ENCODE measurements at places on chromosomes 2 and 18. TPM values are rescaled to one million over a fixed set of nuclear protein-coding genes. Genes with fewer than 3 reads are reported as not detected.

GRCh38 chr2:130186391-130186790, 4.3 kb downstream of the MZT2B start:
- DNase-seq: peak; percentile 13

DNA sequence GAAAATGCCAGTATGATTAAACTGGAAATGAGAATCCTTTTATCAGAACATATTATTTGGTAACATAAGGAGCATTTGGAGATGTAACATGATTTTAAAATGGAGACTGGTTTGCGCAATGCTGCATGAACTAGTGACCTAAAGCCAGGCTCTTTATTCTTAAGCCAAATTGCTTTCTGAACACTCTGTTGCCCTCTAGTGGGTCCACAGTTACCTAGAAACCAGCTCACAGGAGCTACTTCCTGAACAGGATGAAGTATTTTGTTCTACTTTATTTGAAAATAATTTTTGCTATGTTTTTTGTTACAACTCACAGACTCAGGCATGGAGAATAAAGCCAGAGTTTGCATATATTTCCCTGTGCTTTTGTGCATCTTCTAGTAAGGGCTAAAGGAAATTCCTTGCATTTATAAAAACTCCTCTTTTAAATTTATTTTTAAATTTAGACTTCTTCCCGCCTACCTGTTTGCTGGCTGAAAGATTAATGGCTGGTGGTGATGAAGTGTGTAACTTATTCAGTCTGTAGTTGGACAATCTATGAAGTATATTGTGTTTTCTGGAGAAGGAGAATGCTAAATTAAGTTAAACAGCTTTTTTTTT, 146.7 kb downstream of the PARD3B start:
- DNase-seq: peak; percentile 91

DNA sequence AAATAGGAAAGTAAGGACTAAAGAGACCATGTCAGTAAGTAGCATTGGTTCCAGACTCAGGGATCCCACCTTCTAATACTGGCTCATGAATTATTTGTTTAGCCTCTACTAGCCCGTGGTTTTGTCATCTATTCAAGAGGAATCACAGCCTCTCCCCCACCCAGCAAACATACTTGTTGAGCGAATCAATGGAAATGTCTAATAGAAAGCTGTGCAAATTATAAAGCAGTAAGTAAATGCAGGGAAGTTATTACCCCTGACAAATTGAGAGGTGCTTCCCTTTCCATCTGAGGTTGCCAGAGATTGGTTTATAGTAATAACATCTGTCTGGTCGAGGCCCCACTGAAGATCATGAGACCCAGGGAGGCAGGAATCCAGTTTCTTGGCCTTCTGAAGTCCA, 219.3 kb upstream of the OSR1 start:
- DNase-seq: peak; percentile 69

DNA sequence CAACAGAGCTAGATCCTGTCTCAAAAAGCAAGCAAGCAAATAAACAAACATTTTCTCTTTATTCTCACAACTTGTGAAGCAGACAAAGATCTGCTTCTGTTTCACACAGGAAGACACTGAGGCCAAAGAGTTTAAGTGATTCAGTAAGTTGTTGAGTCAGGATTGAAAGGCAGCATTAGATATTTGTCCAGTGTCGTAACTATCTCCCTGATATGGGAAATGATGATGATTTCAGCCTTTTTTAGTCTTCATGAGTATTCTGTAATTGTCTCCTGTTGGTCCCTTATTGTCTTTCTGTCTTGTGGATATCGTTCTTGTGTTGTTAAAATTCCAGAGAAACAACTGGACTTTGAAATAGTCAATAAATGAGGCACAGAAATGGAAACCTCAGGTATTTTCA, 59.6 kb downstream of the GATA6 start:
- peak; percentile 86 for DNase-seq

GRCh38 chr2:64013053-64013452, 6.2 kb downstream of the VPS54 start:
- DNase-seq: no peak

GRCh38 chr2:185279999-185280398, 458.6 kb upstream of the FSIP2 start:
- peak; percentile 33 for DNase-seq

GRCh38 chr2:180412219-180412618, 405.1 kb upstream of the CWC22 start:
- DNase-seq: no peak

DNA sequence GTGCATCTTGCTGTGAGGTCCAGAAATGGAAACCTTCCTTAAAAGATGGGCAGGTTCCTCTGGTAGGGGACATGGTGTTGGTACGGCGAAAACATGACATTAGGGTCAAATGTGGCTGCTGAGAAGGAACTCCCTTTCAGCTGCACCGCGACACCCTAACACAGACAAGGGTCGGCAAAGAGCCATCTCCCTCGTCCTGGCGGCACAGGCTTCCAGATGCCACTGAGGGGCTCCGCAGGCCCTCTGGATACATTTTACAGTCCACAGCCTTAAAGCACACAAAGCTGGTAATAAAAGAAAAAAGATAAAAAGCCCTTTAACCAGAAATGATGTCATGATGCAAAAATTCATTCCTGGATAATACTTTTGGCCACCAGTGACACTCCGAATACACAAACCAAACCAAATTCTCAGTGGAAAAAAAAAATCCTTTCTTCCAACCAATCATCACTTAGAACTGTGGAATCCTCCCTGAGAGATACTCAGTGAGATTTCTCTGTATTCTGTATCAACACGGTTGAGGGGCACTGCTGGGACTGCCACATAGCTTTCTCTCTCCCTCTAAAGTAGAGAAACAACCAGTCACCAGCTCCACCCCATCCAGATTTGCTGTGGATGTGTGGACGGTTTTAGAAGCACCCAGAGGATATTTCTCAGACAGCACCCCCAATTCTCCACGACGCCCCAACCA, 174.8 kb downstream of the HDAC4 start:
- peak; percentile 80 for DNase-seq

DNA sequence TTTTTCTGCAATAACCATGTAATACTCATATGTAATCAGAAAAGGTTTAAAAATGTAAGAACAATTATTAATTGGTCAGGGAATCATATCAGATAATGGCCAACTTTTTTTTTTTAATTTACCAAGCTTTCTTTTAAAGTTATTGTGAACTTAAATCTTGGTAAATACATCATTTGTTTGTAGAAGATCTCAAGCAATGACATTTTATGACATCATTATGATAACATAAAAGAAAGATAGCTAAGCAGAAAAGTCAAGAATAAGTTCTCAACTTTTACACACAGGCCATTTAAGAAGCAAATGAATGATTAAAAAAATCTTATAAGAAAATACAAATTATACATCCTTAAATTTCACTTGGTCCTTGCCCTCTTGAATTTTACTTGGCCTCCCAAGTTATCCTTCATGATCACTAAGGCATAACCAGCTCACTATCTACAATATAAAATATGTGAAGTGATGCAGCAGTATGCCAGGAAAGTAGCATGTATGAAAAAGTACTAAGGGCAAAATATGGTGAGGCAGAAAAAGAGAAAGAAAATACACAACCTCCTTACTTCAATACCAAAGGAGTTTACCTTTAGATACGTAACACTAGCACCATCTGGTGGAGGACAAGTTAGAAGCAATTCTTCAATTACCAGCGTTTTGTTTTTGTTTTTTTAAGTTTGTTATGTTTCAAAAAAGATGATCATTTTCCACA, 116.6 kb downstream of the SRBD1 start:
- peak; percentile 81 for DNase-seq

- DNase-seq: no peak
Measured at GRCh38 chr2:100242476-100242875, 79.8 kb downstream of the LONRF2 start.

DNA sequence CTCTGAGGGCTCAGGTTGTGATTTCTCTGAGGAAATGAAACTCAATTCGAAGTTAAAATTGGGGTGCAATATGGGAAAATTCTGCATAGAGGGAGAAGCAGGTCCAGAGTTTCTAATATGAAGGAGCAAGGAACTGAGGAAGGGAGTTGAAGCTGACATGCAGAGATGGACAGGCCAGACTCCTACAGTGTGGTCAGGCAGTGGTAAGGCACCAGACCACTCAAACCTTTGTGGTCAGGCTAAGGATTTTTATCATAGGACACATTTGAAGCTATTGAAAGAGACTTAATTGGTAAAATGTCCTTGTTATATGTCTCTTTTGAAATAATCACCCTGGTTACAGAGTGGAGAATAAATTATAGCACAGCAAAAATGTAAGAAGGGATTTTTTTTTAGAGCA, 1074.8 kb upstream of the CDH2 start:
- no peak for DNase-seq

GRCh38 chr2:234963773-234964615, 12.2 kb downstream of the SH3BP4 start:
- DNase-seq: peak; percentile 84

DNA sequence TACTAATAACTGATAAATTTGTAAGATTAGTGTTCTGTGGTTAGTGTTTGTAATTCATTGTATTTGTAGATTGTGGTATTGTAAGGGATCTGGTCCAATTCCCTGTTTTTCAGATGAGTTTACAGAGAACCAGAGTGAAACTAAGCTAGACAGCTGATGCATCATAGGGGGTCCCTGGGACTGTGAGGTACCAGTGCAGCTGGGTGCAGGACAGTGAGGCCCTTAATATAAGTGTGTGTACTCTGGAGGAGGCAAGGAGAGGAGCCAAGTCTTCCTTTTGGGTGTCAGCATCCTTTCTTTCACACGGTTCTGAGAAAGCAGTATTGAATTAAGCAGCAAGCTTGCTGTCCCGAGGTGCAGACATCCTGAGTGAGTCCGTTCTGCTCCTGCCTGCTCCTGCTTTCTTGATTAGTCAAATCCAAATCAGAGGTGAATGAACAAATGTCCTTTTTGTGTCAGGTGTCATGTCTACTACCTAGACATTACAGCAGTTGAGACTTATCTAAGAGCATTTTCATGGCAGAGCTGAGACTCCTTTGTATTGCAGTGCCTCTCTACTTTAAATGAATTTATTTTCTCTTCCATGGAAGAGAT, 194.9 kb downstream of the MCFD2 start:
- DNase-seq: peak; percentile 52

DNA sequence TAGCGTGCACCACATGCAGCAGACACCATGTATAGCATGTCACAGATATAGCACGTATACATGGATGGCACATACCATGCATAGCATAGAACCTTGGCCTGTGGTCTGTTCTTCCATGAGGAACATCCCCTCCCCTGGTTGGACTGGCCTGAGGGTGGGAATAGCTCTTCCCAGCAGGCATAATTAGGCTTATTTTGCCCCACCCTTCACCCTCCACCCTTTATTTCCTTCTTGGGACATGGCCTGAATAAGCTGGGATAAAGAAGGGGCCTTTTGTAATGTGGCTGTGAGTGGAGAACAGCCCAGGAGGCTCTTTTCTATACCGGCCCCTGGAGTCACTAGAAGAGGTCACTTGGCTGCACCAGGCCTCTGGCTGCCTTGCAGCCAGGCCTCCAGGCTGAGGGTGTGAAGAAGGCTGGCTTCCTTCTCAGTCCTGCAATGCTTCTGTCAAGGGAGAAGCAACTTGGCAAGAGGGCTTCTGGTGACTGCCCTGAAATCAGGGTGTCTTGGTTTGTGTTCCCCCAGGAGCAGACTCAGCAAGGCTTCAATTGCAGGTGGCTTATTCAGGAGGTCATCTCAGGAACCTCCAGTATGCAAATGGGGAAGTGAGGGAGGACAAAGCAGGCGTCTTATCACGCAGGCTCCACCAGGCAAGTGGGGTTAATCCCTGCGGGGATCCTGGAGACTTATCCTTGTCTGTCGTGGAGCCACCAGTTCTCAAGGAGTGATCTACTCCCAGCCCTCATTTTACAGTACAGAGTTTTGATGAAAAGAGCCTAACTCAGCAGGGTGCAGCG, 68.2 kb downstream of the HS6ST1 start:
- DNase-seq: no peak

GRCh38 chr2:120091436-120091835, 78.6 kb downstream of the EPB41L5 start:
- no peak for DNase-seq

- peak; percentile 38 for DNase-seq
Measured at GRCh38 chr2:21317131-21317530, 193.4 kb downstream of the TDRD15 start.

- no peak for DNase-seq
Measured at GRCh38 chr18:52499016-52499415, 159.0 kb downstream of the DCC start.

- DNase-seq: peak; percentile 54
Measured at GRCh38 chr2:8216397-8216796, 465.5 kb upstream of the ID2 start.

- peak; percentile 15 for DNase-seq
Measured at GRCh38 chr2:182907081-182907830, 40.8 kb upstream of the FRZB start.

DNA sequence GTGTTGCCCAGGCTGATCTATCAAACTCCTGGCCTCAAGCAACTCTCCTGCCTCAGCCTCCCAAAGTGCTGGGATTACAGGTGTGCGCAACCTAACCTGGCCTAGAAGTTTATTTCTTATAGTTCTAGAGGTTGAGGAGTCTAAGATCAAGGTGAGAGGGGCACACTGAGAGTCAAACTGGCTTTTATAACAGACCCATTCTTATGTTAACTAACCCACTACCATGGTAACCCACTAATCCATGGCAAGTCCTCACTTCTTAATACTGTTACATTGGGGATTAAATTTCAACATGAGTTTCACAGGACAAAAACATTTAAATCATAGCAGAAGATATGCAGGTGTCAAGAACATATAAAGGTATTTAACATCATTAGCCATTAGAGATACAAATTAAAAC, 50.6 kb downstream of the MDH1 start:
- no peak for DNase-seq

Gene PDCL3
- 33.1 TPM for polyA plus RNA-seq

Gene ZNF513
- 6.6 TPM for polyA plus RNA-seq

Gene CPO
- polyA plus RNA-seq: 0.20 TPM

Gene CIB4
- polyA plus RNA-seq: not detected

Gene WNT6
- polyA plus RNA-seq: not detected

Gene EML6
- 0.49 TPM for polyA plus RNA-seq

Gene SKOR2
- not detected for polyA plus RNA-seq

Gene EMILIN1
- 65.0 TPM for polyA plus RNA-seq

Gene UPP2
- not detected for polyA plus RNA-seq

Gene CFAP221
- polyA plus RNA-seq: 0.27 TPM

Gene TMEM163
- polyA plus RNA-seq: not detected

Gene WDR7
- polyA plus RNA-seq: 7.2 TPM

Gene IL36B
- polyA plus RNA-seq: not detected

Gene RMC1
- 24.9 TPM for polyA plus RNA-seq

Gene TDRD15
- polyA plus RNA-seq: not detected

Gene SIX3
- polyA plus RNA-seq: not detected
